ENCODE measurements at places on chromosomes 7 and 10.

DNA sequence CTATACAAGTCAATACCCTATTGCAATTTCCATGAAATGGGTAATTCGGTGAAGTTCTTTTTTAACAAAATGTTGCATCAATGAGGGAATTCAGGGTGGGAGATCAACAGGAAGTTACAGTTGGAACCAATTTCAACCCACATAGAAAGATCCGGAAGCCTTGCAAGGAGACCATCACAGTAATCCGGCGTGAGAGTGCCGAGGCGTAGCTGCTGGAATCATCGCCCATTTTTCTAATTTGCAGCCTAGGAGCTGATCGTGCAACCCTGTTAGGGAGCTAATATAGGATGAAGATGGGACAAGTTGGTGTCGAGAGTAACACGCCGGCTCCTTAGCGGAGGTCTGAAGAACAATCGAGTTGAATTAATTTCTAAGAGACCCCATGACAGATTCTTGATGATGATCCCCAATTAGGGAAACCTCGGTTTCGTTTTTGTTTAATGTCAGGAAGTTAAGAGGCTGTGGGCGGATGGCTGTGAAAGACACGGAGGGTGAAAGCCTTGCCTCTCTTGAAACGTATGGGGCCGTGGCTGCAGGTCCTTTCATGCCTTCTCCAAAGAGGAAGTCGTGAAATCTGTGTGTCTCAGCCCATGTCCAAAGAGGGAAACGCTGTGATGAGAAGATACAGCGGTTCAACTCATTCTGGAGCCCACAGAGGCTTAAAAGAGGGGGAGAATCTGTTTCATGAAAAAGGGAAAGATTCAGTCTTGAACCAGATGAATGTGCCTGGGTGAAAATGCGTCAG lies 51.2 kb upstream of the CARD11 start:
- no peak for DNase-seq

DNA sequence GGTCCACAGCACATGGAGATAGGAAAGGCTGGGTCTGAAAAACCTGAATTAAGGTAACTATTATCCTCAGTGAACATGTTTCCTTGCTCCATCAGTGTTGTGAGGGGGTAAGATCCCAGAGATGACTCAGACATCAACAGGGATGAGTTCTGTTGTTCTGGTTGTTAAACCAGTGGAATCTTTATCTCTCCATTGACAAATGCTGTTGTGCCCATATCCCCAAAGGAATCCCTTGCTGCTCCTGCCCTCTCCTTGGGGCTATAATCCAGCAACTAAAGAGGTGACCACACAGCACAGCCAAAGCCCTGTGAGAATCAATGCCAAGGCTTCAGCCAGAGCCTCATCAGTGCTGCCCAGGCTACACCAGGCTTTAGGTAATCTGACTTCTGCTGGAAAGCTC lies 113.4 kb downstream of the JAZF1 start:
- no peak for DNase-seq

GRCh38 chr10:88661577-88661976 lies 2.7 kb upstream of the LIPF start:
- DNase-seq, result no peak

DNA sequence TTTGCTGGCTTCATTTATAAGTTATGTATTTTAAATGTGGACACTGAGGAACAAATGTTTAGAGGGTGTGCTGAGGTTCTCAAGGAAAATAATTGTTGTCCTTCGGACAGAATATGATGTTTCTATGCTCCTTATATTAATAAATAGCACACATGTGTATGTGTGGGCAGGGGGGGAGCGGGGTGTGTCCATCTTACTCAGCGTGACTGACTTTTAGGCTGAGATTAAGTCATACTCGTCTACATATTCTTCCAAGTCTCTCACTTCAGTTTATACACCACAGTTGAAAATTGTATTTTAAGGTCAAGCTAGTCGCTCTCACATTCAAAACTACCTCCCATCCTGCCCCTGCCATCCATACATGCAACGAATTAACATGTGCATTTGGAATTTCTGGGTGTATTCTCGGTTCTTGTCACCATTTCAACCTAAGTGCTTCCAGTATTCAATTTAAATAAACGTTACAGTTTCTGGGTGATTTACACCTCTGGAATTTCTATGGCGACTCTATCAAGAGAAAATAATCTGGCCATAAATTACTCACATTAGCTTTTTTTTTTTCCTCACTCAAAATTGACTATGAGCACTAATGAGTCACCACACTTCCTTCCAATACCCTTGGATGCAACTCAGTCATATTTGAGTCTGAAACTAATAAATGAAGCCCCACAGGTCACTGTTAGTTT lies 3.3 kb downstream of the PCDH15 start:
- no peak for DNase-seq

- no peak for DNase-seq
These were observed 609.0 kb upstream of the DPP6 start for GRCh38 chr7:153443032-153443701.

- DNase-seq, result no peak
These were observed 115.7 kb downstream of the CCDC71L start for GRCh38 chr7:106545275-106545674.

DNA sequence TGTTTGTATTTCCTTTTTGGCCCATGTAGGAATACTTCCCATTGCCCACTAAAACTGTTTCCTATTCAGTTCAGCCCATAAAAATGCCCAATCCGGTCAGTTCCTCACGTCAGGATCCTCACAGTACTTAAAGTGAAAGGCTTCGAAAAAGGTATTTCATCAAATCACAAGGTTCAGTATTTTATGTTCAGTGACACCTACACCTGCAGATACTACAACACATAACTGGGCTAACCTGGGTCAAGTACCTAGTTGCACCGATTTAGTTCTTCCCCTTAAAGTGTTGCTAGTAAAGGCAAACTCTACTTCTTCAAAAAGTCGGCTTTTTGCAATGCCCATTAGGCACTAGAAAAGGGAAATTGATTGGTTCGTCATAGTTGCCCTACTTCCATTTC lies 1.1 kb downstream of the SNX13 start:
- DNase-seq, result no peak

DNA sequence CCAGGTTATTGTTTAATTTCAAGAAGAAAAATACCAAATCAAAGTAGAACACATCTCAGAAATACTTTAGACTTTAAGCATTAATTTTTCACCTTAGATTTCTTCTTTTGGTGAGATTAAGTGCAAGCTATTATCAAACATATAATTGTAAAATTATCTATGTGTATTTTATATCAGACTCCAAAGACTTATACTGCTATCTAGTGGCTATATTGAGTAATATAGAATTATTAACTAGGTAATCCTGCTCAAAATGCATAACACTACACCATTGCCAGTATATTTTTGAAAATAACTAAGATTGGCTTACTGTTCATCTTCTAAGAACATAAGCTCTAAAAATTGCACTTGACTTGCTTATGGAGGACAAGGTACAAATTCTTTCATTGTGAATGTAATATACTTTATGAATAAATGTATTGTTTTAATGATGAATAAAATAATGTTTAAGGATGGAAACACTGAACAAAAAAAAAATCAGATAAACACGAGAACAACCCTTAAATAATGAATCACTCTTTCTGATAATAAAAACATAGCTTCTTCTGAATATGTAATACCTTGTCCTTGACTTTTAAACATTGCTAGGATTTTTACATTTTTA lies 86.7 kb upstream of the GNAI1 start:
- DNase-seq, result no peak

DNA sequence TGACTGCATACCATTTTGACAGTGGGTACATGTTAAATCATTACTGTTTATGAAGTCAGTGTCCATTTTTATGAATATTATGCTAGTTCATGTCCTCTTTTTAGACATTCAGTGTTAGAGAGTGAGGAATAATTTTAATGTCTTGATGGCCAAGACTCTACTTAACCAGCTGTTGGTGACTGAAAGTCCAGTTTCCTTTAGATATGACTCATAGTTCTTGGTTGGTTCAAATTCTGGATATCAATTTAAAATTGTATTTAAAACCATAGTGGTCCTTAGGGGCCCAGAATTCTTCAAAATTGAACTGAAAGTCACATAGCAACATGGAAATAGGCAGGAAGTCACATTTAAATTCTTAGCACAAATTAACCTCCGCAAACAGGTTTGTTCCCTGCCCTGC lies 196.5 kb upstream of the PRPS1L1 start:
- no peak for DNase-seq

DNA sequence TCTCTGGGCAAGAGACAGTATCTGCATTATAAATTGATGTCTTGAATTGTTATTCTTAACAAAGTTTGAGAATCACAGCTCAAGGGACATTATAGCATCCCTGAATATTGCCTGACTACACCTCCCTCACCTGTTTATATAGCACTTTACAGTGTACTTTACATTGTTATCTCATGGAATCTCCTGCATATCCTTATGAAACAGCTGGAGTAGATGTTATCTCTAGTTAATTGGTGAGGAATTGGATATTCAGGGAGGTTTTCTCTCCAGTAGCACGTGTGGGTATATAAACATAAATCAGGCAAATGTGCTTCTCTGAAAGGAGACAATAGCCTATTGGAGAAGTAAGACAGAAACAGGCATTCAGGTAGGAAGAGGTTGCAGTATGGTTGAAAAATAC lies 117.2 kb downstream of the SRI start:
- DNase-seq, result no peak

DNA sequence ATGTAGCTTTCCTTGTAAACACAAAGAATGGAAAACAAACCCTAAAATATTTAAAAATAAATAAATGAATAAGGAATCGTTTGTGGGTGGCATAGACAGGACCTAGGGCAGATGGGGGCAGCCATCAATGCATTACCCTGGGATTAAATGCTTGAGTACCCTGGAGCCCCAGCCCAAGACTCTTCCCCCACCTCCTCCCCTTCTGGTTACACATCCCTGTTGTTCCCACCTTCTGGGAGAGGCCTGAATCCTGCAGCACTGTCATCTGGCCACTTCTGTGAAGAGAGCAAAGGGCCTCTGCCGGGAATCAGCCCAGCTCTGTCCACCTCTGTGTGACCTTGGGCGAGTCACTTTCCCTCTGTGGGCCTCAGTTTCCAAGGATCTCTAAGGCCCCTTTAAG lies 61.6 kb upstream of the COL13A1 start:
- DNase-seq, result no peak

GRCh38 chr10:132037676-132037975 lies 28.1 kb upstream of the JAKMIP3 start:
- no peak for DNase-seq

DNA sequence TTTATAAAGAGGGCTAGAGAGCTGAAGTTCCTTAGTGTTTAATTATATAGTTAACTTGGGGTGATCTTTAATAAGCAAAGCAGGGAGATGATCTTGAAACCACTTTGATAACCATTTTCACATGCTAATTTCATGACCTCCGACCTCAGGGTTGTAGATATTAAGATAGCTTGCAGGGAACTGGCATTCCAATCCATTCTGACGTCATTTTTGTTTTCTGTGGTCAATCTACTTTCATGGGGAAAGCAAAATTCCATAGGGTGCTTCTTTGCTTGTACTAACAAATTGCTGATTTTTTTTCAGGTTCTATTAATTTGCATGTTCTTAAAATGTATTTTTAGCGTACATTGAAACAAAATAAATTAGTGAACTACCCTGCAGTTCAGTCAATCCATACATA lies 139.3 kb downstream of the CDCA7L start:
- no peak for DNase-seq

- no peak for DNase-seq
These were observed 283.8 kb upstream of the C7orf33 start for GRCh38 chr7:148306759-148307158.

DNA sequence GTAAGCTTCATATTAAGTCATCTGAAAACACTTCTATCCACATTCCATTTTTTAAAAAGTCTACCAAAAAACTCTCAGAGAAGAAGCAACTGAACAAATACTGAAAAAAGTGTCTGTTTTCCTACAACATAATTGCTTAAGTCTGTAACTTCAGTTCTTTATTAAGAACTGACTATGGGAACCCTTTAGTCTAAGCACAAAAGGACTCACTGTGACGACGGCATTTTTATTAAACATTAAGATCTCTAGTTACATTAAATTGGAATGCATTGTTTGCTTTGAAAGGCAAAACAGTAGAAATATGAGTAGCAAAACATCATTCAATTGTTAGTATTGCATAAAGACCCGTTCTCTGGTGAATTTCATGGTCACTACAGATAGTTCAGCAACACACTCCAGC lies 5.8 kb upstream of the FAM3C start:
- DNase-seq, result no peak

DNA sequence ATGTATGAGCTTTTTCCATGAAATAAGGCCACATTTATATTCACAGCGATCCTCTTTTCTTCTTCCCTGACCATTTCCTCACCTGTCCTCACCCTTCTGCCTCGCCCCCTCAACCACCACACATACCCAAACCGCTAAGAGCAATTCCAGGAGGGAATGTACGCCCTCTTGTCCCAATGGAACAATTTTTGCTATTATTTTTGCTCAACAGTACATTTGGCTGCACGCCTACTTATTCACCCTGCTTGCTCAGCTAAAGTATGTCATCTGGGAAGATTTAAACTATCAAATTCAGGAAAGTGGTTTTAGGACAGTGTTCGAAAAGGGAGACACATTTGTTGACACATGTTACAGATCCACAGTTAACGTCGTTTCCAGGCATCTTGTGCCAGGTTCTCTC lies 252.7 kb downstream of the NEBL start:
- DNase-seq, result no peak

- DNase-seq, result no peak
These were observed 165.3 kb upstream of the ZMIZ1 start for GRCh38 chr10:78903341-78903940.

- DNase-seq, result no peak
These were observed 153.9 kb downstream of the BMPER start for GRCh38 chr7:34059136-34059828.

DNA sequence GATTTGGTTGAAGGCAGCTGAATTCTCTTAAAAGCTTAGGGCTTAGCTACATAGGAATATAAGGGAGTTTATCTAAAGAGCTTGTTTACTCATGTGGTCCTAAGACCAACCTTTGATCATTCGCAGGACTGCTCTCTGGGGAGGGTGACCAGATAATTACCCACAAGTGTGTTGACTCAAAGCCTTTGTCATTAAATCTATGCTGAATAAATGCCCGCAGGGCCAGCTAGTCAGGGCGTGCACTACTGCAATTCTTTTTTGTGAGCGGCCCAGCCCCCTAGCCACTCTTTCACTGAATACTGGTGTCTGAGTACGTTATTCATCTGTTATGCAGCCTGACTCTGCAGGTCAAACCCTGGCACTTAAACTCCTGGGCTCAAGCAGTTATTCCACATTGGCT lies 69.6 kb downstream of the AKAP9 start:
- no peak for DNase-seq

GRCh38 chr7:68604541-68604940 lies 993.7 kb upstream of the AUTS2 start:
- DNase-seq, result no peak

DNA sequence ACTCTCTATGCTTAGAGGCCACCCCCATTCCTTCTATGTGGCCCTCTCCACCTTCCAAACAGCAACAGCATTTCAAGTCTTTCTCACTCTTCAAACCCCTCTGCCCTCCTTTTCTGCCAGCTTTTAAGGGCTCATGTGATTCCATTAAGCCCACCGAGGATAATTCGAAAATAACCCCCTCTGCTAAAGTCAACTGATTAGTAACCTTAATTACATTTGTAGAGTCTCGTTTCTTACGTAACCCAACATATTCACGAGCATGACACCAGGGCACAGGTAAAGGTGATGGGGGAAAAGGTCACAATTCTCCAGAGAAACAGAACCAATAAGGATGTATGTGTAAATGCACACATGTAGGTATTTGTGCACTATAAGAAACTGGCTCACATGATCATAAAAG lies 6.7 kb upstream of the CHST15 start:
- DNase-seq, result no peak

- no peak for DNase-seq
These were observed 109.3 kb downstream of the GRK5 start for GRCh38 chr10:119316729-119317097.

GRCh38 chr10:7487528-7487927 lies 76.7 kb upstream of the SFMBT2 start:
- DNase-seq, result no peak

All from activated CD8-positive, alpha-beta memory T cell treated with anti-CD3 and anti-CD28 coated beads for 1 hour (primary cell).